ENCODE measurements at places on chromosomes 6 and 20.

DNA sequence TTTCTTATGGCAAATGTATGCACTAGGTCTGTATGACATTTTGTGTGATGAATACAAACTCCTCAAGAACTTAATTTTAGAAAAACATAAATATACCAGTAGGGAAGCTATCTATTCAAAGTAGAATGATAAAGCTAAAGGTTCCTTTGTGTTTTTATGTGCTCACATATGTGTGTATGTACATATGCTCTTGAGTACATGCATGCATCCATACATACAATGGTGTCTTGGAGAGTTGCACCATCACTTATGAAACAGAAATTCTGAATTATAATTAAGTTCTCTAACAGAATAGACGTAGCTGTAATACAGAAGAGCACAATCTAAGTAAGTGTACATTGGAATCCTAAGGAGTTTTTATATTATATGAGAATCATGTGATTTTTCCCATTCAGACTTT, 2.3 kb downstream of the NKAIN2 start:
- DNase-seq: no peak

DNA sequence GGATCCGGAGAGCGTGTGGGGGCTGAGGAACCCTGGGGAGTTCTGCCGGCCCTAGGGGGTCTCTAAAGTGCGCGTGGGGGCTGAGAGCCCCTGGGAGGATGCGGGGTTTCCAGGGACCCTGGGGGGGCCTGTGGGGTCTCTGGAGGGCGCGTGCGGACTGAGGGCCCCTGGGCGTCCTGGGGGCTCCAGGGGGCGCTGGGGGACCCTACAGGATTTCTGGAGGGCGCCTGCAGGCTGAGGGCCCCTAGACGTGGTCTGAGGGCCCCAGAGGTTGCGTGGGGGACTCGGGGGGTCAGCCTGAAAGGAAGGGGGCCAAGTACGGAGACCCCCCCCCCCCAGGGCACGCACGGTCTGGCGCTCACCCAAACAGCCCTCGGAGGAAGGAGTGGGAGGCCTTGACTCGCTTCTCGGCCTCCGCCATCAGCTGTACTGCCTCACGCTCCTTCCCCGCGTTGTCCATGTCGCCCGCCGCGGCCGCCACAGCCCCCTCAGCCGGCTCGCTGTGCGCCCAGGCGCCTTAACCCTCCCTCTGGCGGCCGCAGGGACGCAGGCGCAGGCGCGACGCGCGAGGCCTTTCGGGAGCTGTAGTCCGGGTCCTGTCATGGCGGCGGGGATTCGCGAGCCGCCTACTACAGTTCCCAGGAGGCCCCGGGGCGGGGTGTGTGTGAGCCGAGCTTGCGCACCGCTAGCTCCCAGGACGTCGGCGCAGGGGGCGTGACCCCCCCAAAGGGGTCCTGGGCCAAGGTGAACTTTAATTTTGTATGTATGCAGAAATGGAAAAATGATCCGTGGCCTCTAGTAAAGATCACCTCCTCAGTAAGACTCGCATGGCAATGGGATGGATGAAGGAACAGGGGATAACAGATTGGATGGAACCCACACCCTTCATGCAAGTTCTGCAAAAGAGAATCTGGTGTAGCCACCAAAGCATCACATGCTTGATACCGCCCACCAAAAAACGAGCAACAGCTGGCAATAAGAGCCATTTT, at the start of gene NAPB:
NAPB (minus strand) TSS at position 546 of the 989 bp plus-strand sequence; CDS start at position 460, 86 bp downstream.
- peak; percentile 83 for DNase-seq

DNA sequence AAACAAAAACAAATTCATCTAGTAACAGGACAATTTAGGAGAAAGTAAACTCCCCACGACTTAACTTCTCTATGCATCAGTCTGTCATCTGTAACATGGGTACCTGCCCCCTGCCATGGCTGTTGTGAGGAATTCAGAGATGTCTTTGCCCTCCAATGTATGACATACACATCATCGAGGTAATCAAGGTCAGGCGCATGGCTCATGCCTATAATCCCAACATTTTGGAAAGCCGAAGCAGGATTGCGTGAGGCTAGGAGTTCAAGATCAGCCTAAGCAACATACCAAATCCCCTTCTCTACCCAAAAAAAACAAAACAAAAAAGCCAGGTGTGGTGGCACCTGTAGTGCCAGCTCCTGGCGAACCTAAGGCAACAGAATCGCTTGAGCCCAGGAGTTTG, 9.0 kb downstream of the EEF1A1 start:
- DNase-seq: no peak

- no peak for DNase-seq
These were observed 19.3 kb upstream of the SCML4 start for GRCh38 chr6:107843400-107843799.

GRCh38 chr20:54167909-54168872, 5.6 kb downstream of the CYP24A1 start:
- no peak for DNase-seq

- DNase-seq: no peak
These were observed 46.4 kb upstream of the FERMT1 start for GRCh38 chr20:6169251-6169650.

- DNase-seq: no peak
These were observed 29.8 kb upstream of the NEDD9 start for GRCh38 chr6:11262242-11262641.

- no peak for DNase-seq
These were observed 188.8 kb downstream of the TASP1 start for GRCh38 chr20:13449868-13450434.

DNA sequence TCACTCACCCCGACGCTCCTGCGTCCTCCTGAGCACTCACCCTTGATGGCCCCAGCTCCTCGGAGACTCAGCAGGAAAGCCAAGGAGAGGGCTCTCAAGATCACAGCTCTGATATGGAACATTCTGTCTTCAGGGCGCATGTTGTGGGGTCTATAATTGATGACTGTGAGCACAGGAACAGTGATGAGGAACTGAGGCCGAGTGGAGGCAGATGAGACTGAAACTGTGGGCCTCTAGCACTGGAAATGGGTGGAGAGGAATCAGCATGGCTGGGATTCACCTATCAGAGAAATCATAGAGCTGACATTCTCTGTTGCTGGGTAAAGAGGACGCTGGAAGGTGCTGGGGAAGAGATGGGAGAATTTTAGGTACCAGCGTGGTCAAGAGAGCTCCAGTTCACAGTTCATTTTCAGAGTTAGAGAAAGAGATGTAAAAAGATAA, at the start of gene HLA-DPA1:
HLA-DPA1 (minus strand) TSS at position 219 of the 441 bp plus-strand sequence.
- peak; percentile 13 for DNase-seq

GRCh38 chr6:16871047-16871446, 109.8 kb upstream of the ATXN1 start:
- DNase-seq: no peak

DNA sequence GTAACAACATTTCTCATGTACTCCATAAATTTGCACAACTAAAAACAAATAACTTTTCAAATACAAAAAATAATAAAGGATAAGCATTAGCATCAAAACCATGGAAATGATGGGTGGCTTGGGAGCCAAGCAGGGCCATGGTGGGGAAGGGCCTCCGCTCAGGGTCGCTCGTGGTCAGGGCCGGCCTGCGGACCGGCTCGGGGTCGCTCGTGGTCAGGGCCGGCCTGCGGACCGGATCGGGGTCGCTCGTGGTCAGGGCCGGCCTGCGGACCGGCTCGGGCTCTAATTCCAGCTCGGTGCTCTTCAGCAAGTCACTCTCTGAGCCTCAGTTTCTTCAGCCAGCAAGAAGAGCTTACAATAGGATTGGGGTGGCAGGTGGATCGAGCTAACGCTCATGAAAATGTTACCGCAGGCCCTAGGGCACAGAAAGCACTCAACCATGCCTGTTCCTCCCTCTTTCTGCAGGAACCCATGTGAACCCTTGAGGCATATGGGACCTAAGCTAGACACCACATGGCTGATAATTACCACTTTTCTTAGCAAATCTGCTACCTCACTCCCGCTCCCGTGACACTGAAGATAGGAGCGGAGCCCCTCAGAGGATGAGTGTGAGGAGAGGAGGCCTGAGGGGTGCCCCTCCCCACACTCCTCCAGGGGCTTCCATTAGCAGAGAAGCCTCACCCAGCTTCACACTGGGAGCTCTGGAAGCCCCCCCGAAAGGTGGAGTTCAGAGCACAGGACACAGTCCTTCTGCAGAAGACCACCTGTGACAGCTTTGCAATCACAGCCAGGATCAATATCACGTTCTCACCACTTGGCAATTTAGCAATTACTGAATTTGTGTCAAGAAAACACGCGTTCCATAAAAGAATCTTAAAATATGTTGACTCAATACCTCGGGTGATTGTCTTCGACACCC, 103.0 kb downstream of the PSMB1 start:
- DNase-seq: no peak

DNA sequence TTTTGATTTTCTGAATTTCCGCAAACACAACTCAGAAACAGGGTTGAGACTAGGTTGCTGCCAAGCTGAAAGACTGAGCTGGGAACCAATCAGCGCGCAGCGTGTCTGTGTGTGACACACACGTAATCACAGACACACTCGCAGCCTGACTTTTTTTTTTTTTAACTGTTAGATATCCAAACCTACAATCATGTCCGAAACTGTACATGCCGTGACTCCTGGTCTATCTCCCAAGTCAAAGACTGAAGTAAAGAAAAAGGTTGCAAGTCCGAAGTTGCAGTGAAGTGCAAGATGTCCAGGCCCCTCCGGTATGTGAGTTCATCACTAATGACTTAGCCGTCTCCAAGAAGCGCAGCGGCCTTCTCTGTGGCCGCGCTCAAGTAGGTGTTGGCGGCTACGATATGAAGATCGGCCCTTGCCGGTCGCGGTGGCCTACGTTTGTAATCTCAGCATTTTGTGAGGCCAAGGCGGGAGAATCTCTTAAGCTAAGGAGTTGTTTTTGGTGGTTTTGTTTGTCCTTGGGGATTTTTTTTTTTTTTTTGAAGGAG, 108.2 kb downstream of the HFE start:
- DNase-seq: no peak

DNA sequence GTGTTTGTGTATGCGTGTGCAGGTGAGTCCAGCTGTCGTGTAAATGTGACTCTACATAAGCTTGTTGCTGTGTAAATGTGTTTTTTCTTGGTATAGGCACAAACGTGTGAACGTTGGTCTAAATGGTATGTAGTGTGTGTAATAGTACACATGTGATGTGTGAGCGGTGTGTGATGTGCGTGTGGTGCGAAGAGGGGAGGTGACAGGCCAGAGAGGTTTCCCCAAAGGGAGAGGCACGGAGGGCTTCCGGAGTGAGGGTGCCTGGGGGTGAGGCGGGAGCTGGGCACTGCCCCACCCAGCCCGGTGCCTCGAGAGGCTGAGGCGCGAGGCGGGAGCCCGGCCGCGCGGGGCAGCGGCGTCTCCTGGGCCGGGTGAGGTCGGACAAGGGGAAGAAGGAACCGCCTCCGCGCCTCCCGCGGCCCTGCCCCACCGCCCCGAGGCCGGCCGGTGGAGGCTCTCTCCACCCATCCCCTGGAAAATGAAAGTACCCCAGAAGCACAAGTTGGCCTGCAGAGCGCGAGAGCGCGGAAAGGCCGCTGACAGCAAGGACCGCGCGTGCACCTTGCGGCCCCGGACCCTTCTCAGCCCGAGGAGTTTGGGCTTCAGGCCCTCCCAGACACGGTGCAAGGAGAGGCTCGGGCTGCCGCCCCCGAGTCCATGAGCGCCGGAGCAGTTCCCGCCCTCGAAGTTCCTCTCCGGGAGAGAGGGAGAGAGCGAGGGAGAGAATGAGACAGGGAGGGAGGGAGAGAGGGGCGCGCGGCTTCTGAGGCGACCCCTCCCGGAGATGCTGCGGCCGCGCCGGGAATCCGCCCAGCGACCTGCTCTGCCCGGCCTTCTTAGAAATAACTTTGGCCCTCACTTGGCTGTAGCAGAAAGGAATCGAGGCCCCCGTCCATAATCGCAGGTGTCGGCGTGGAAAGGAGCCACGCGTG, 43.2 kb upstream of the OSTM1 start:
- no peak for DNase-seq

- DNase-seq: no peak
These were observed 21.3 kb upstream of the SLC22A7 start for GRCh38 chr6:43276577-43277305.

GRCh38 chr20:21436205-21436604, 38.9 kb upstream of the NKX2-4 start:
- no peak for DNase-seq

GRCh38 chr6:76347539-76347938, 275.1 kb upstream of the IMPG1 start:
- no peak for DNase-seq

- DNase-seq: no peak
These were observed 90.9 kb downstream of the PSMG4 start for GRCh38 chr6:3349388-3350251.

- DNase-seq: no peak
These were observed 79.5 kb upstream of the ATXN1 start for GRCh38 chr6:16840725-16841124.

DNA sequence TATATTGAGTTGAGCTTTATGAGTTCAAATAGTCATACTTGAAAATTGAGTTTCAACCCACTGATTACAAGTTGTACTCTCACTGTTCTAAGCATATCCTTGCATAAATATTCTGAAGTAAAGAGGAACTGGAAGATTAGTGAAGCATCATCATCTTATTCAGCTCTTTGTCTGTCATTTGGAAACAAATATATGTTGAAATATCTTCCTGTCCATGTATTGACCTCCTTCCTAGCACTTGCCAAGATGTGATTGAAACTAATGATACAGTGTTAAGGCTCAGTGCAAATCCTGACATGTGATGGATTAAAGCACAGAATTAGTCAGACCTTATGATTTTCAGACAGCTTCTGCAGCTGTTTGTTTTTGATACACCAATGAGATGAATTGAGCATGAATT, 434.3 kb downstream of the TBC1D32 start:
- DNase-seq: no peak

DNA sequence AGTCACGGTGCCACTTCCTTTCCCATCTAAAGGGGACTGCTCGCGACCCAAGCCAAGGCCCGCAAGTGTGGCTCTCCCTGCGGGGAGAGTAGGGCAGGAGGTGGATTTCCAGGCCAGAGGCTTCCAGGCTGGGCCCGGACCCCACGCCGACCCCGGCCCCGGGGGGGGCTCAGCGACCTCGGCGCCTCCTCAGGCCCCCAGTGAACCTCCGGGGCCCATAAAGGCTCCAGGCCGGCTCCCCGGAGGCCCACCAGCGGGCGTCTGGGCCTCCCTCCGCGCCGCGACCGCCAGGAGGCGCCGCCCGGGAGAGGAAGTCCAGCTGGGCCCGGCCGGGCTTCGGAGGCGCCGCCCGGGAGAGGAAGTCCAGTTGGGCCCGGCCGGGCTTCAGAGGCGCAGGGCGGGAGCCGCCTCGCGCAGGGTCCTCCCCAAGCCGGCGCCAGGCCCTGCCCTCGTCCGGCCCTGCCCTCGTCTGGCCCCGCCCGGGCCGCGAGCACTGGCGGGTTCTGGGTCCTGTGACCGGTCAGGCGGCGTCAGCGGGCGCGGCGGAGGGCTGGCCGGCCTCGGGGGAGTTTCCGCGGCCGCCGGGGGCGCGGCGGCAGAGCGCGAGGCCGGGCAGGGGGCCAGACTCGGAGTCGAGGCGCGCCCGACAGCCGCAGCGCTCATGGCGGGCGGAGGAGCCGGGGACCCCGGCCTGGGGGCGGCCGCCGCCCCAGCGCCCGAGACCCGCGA, at the start of gene RAB32:
RAB32 (plus strand) TSS at position 623 of the 729 bp plus-strand sequence; CDS start at position 662, 39 bp downstream.
- DNase-seq: no peak

- no peak for DNase-seq
These were observed 801 bp upstream of the PPARD start for GRCh38 chr6:35341557-35341956.

All from DMS 273 treated with DMSO at 0.1 percent for 48 hours (cell line).